GM20000 (cell line): ENCODE measurements at places on chromosomes 12 and 14.

GRCh38 chr12:33514893-33515292, 75.3 kb upstream of the SYT10 start:
- no peak for DNase-seq

- no peak for DNase-seq
Observed at GRCh38 chr12:232731-233614, 19.0 kb upstream of the SLC6A12 start.

- DNase-seq = no peak
Observed at GRCh38 chr12:1978078-1978862, 26.0 kb downstream of the DCP1B start.

DNA sequence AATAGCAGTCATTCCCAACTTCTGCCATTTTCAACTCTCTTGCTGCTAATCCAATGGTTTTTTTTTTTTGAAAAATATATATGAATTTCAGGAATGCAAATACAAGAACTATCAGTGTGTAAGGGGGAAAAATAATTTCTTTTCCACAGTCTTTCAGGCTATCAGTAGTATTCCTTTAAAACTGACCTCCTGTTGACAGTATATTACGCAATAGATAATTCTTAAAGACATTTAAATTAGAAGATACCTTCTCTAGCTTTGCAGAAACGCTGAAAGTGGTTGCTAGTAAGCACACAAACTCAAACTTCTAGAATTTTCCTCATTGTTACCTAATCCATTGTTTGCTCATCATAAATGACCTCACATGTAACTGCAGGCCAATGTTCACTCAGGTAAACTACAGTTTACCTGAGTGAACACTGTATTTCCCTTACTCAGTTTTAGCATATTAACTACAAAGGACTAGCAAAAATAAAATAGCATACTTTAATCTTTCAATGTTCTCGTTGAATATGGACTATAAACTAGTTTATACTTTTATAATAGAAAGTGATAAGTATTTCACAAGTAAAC, at the start of gene C12orf50:
TSS of gene C12orf50 (minus strand) at position 309 of the 573 bp plus-strand sequence. CDS start 2,439 bp downstream, outside the sequence.
- DNase-seq = no peak

GRCh38 chr14:99209409-99209808, 62.6 kb downstream of the BCL11B start:
- DNase-seq = no peak

DNA sequence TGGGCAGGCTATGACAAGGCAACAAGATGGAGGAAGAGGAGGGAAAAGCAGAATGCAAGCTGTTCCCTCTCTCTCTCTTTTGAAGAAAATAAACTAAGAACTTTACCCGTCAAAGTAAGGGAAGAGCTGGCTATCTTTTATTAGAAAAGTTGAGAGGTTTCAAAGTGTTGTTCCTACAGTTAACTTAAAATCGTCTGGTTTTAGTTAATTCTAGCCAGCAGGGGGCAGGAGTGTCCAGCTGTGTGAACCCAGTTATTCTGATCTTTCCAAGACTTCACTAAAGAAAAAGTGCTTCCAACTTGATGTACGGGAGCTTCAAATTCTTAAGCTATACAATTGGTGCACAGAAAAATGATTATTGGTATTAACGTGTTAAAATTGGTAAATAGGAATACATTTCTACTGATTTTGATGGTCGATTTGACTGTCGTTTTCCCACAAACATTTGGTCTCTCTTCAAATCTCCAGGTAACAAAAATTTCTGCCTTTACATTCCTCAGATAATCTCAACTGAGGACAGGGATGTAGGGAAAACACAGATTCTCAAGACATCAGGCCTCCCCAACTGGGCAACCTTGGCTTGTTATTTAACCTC, 28.4 kb upstream of the MON2 start:
- DNase-seq = peak; percentile 43

- no peak for DNase-seq
Observed at GRCh38 chr14:95489214-95490137, 27.0 kb downstream of the SYNE3 start.

DNA sequence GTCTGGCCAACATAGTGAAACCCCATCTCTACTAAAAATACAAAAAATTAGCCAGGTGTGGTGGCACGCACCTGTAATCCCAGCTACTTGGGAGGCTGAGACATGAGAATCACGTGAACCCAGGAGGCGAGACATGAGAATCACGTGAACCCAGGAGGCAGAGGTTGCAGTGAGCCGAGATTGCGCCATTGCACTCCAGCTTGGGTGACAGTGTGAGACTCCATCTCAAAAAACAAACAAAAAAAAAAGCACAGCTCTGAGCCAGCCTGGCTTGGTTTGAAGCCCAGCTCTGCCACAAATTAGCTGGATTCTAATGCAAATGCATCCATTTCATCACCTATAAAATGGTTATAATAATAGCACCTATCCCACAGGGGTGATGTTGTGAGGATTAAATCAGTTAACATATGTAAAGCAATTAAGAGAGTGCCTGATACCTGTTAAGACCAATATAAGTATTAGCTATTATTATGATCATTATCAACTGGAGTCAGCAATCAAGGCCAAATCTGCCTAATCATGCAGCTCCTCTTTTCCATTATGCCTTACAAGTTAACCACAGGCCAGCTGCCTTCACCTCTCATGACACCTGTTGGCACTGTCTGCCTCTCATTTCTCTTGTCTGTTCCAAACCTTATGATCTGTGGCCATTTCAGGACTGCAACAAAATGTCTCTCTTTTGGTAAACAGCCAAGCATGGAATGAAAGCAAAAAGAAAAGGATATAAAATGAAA, 2.1 kb downstream of the GNPTAB start:
- no peak for DNase-seq

DNA sequence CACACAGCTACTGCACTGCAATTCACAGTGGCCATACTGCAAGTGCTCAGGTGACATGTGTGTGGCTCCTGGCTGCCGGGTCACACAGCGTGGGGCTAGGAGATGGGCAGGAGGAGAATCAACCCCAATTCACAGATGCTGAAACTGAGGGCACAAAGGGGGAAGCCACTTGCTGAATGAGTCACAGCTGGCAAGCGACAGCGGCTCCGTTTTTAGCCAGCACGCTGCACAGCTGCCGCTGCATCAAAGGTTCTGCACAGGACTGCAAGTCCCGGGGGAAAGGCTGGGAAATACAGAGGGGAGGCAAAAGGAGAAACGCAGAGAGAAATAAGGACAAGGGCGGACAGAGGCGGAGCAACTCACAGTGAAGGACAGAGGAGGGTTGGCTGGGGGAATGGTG, 57.9 kb downstream of the KDM2B start:
- peak; percentile 39 for DNase-seq

- no peak for DNase-seq
Observed at GRCh38 chr14:61132336-61132735, 148.8 kb downstream of the TMEM30B start.

GRCh38 chr14:45028107-45028626, 55.7 kb upstream of the PRPF39 start:
- peak; percentile 9 for DNase-seq

- DNase-seq = no peak
Observed at GRCh38 chr12:121652767-121653497, 16.5 kb downstream of the MORN3 start.

- peak; percentile 22 for DNase-seq
Observed at GRCh38 chr12:104414581-104415341, 42.0 kb upstream of the CHST11 start.

DNA sequence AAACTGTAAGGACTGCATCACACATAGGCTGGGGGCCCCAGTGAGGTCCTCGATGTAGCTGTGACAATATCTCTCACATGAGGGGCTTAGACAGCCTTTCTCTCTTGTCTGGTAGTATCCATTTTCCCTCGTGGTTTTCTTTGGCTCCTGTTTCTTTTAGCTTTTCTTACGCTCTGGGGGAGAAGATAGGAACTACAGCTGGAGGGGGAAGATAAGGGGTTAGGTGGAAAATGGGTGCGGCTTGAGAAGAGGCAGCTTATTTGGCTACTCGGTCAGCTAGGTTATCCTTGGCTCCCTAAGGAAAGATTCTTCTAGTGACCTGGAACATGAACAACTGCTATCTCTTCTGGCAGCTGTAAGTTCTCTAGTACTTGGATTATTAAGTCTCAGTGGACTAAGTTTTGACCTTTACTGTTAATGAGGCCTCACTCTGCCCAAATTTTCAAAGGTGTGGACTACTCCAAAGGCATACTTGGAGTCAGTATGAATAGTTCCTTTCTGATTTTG, 28.7 kb upstream of the CPNE8 start:
- no peak for DNase-seq

GRCh38 chr12:32603858-32604257, 75.2 kb upstream of the DNM1L start:
- peak; percentile 55 for DNase-seq

- no peak for DNase-seq
Observed at GRCh38 chr14:104553166-104554087, 26.1 kb upstream of the C14orf180 start.

DNA sequence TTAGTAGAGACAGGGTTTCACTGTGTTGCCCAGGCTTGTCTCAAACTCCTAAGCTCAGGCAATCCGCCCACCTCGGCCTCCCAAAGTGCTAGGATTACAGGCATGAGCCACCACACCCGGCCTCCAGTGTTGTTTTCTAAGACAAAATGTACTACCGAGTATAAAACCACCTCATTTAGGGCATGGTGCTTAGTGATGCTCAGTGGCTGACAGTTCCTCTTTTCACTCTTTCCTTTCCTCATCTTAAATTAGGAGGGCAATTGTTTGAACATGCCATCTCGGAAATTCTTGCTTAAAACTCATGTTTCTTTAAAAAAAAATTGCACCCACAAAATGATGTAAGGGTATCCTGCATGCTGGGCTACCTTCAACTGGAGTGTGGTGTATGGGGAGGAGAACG, 89.0 kb downstream of the RFX4 start:
- no peak for DNase-seq

DNA sequence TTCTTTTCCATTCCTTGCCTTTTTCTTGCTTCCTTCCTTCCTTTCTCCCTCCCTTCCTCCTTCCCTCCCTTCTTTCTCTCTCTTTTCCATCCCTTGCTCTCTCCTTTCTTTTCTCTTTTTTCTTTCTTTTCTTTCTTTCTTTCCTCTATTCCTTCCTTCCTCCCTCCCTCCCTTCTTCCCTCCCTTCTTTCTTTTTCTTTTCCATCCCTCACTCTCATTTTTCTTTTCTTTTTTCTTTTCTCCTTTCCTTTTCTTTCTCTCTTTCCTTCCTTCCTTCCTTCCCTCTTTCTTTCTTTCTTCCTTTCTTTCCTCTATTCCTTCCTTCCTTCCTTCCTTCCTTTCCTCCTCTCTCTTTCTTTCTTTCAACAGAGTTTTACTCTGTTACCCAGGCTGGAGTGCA, 35.1 kb upstream of the PPP4R3A start:
- no peak for DNase-seq

GRCh38 chr14:58491593-58491992, 64.1 kb downstream of the KIAA0586 start:
- no peak for DNase-seq

- DNase-seq = no peak
Observed at GRCh38 chr14:62409626-62410300, 635.5 kb downstream of the KCNH5 start.

GRCh38 chr14:95065411-95065810, 91.9 kb downstream of the DICER1 start:
- no peak for DNase-seq

- no peak for DNase-seq
Observed at GRCh38 chr14:65840118-65840751, 427.7 kb downstream of the FUT8 start.

DNA sequence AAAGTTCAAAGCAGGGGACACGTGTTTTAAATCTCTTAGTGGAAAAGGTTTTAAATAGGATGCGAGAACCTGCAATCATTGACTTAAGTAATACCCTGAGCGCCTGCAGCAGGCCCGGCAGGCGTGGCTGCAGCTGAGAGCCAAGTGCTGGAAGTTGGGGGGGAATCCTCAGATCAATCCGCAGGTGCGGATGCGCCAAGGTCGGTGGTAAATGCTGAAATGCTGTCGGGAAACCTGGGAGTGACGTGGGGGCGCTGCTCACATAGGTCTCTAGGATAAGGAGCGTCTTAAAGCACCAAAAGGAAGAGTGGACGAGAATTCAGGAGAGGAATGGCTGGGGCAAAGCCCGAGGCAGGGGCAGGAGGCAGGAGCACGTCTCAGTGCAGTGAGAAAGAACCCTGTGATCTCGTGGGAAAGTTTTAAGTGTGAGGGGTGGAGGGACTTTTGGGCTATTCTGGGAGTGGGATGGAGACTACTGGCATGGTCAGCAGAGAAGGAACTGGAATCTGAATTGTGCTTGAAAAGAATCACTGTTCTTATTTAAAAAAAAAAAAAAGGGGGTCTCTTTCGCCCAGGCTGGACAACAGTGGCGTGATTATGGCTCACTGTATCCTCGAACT, 883 bp upstream of the CDCA4 start:
- DNase-seq = no peak

DNA sequence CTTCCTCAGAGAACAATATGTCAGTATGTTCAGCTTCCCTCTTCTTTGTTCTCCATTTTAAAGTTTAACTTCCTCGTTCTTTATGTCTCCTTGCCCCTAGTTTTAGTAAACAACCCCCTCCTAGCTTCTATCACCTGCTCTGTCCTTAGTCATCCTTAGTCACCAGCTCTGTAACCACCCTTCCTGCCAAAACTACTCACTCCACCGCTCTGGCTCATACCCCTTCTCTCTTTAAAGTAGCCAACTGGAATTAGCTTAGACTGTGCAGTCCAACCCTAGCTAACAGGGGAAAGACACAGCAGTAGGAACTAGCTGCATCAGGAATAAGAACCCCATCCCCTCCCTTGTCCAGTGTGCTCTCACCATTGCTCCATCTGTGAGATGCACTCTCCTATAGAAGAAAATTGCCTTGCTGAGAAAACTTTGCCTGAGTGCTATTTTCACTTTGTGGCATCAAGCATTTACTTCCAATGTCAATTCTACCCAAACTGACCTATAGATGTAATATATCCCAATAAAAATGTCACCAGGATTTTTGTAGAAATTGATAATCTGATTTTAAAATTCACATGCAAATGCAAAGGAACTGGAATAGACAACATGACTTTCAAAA, 603.2 kb downstream of the C12orf50 start:
- no peak for DNase-seq

DNA sequence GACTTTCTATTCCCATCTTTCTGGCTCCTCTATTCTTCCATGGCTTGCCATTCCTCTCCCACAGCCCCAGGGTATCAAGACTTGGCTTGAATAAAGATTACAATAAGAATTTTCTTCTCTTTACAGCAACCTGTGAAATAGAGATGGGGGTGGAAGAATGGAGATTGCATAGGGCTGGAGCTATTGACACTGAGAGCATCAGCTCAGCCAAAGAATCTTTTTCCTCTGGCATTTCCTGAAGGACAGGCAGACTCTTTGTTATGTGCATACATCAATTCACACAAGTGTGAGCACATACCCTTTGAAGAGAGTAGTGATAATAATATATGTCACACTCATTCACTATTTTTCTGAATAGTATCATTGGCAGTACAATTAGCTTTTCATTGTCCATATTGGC, 4.7 kb downstream of the RNASE11 start:
- no peak for DNase-seq
